NCI-H1092 treated with DMSO at 0.1 percent for 48 hours (cell line): ENCODE measurements at places on chromosomes 7 and 10.

DNA sequence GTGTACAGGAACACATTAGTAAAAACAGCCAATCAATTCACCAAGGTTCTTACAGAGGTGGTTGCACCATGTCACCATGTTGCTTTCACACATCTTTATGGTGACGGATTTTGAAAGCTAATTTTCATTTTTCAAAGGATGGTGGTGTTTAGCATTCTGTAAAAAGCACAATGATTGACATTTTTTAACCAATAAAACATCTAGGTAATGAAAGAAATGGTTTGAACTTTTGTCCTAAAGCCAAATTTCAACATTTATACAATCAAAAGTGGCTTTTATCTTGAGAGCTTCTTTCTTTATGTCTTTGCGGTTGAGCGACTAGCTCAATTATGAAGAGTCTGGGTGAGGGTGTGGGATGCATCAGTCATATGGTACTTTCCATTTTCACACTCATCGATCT is 94.4 kb downstream of the MALRD1 start:
- DNase-seq: no peak

DNA sequence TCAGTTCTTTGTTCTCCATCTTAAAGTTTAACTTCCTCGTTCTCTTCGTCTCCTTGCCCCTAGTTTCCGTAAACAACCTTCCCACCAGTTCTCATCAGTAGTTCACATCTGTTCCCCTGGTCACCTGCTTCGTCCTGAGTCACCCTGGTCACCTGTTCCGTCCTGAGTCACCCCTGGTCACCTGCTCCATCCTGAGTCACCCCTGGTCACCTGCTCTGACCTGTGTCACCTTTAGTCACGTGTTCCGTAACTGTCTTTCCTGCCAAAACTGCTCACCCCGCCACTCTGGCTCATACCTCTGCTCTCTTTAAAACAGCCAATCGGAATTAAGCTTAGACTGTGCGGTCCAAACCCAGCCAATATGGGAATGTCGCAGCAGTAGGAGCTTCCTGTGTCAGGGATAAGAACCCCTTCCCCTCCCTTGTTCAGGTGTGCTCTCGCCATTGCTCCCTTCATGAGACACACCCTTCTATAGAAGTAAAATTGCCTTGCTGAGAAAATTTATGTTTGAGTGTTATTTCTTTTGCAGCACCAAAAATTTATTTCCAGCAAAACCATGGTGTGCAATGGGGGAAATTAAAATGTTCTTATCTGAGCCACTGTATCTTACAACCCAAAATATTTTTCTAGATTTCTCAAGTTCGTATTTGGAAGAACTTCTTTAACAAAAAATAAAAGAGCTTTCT is 112.2 kb downstream of the VIM start:
- DNase-seq: no peak

DNA sequence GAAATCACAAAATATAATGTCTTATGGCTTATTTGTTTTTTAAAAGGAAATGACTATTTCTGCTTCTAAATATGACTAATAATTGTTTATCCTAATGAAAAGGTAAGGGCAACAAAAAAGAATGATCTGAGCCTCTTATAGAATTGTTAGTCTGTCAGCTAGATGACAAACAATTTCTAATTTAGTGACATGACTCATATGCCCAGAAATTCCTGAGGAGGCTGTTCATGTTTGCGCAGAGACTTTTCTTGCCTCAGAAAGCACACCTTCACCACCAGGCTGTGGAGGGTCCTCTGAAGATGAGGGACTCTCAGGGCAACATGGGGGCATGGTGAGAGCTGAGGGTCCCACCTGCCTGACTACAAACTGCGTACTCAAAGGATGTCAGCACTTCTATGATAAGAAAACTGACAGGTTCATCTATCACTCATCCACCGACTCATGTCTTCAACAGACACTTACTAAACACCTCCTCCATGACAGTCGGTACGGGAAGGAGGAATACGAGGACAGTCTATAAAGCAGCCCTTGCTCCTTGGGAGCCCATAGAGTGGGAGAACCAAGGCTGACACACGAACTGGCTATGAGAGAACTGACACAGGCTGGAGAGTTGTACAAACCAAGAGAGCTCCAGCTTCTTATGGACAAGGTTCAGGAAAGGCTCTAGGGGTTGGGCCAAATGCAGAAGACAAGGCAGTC is 102.0 kb downstream of the PKD1L1 start:
- DNase-seq: no peak

- no peak for DNase-seq
Measured at GRCh38 chr7:47534322-47535034, 47.4 kb downstream of the TNS3 start.

DNA sequence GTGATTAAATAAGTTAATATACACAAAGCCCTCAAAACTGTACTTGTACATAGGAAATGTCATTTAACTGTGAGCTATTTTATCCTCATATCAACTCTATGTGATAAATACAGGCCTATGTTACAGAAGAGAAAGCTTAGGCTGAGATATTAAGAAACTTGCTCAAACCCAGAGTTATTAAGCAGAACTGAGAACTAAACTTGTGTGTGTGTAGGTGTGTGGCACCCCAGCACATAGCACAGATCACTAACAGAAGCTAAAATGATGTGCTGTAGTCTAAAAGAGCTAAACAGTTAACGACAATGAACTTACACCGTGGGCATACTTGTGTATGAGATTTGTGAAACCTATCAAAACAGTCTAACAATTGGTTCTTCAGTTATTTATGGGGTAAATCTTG is 34.5 kb downstream of the MTPN start:
- DNase-seq: no peak

DNA sequence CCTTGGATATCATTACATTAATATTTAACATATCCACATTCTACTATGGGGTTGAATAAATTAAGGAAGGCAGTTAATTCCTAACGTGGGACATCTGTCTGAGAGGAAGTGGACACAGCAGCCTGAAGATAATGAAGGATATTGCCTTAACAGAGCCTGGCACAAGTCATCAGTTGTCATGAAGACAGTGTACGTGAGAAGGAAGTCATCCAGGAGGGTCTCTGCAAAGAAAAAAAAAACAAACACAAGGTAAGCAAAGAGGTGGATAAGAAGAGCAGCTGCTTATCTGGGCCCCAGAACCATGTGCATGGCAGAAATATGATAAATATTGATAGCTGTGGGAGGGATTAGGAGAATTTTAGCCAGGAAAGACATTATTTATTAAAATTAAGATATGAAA is 190.0 kb downstream of the RAPGEF5 start:
- no peak for DNase-seq

DNA sequence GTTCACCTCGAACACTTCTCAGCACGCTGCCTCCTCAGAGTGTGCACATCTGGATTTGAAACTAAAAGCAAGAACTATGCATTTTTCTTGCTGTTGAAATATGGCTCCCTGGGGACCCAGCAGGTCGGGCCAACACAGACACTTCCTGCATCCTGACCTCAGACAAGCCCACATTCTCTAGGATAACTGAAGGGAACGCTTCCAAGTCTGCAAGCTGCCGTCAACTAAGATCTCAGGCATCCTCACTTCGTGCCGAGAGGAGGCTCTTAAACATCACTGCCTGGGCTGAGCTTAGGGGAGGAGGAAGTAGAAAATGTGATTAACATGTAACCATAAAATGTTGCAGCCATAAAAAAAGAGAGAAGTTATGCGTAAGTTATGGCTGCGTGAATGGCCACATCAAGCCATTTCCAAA is 65.5 kb downstream of the PYROXD2 start:
- DNase-seq: no peak

DNA sequence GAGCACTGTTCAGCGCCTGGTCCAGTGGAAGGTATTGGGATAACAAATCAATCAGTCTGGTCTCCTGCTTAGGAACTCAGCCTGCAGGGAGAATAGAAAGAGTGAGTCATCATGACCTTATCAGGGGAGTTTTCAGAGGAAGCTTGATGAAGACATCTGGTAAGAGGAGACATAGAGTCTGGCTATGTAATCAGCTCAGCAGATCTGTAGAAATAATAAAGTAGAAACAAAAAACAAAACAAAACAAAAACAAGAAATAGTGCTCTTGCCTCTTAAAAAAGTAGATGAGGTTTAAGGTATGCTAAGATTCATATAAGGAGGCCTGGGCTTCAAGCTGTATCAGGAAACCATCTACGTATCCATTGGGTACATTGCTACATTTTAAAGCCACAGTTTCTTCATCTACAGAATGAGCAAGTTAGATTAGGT is 14.4 kb downstream of the TAS2R41 start:
- DNase-seq: no peak

DNA sequence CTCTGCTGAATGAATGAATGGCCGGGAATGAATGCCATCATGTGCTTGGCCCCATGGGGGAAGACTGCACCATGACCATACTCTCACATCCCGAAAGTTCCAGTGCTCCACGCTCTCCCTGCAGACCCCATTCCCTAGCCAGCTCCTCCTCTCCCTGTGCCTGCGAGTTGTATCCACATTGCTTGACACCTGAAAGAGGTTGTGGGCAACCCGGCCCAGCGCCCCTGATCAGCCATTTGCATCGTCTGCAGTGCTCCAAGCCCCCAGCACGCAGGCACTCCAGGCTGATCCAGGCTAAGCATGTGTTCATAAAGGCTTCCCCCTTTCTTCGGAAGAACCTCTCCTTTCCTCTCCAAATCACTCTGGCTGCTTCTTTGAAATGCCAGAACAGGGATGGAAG is 354.4 kb upstream of the MKI67 start:
- DNase-seq: no peak

- no peak for DNase-seq
Measured at GRCh38 chr7:142896741-142897379, 11.3 kb upstream of the TRPV6 start.

- DNase-seq: no peak
Measured at GRCh38 chr10:100715445-100716385, 29.7 kb upstream of the PAX2 start.

DNA sequence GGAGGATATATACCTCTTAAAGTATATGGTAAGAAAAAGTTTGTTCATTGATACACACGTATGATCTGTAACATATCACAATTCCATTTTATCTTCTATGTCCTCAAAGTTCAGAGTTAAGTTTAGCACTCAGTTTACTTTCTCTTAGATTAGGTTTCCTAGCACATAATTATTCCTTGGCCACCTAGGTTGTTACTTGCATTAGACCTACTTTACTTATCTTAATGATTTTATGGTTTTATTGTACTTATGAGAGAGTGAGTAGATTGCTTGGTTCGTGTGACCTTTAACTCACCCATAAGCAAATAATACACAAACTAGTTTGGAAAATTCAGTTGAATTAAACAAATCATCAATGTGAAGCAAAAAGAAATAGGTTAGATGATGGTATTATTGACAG is 33.9 kb upstream of the SP4 start:
- no peak for DNase-seq

DNA sequence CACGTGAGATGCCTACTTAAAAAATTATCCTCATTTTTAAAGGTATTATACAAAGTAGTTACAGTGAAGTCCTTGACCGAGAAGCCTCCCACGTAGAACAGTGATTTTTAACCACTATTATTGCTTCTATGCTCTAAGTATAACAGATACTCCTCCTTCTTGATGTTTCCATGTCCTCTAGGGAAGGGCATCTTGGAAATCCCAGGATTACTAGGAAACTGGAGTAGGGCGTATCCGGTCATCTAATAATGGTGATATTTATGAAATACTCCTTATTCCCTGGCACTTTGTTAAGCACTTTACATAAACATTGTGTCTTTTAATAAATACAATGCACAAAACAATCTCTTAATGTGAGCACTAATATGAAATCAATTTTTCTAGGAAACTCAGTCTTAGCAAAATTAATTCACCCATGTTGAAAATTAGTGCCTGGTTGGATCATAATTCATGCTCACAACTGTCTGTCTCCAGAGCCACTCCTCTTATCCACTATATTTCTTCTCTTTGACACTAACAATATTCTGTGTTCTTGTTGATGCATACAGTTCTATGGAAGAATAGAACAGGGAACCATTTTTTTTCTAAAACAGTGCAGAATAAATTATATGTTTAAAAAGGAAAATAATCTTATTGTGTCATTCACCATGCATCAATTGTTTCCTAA is 128.6 kb upstream of the SEMA3E start:
- no peak for DNase-seq

GRCh38 chr7:148545172-148545571 is 45.4 kb upstream of the C7orf33 start:
- no peak for DNase-seq

DNA sequence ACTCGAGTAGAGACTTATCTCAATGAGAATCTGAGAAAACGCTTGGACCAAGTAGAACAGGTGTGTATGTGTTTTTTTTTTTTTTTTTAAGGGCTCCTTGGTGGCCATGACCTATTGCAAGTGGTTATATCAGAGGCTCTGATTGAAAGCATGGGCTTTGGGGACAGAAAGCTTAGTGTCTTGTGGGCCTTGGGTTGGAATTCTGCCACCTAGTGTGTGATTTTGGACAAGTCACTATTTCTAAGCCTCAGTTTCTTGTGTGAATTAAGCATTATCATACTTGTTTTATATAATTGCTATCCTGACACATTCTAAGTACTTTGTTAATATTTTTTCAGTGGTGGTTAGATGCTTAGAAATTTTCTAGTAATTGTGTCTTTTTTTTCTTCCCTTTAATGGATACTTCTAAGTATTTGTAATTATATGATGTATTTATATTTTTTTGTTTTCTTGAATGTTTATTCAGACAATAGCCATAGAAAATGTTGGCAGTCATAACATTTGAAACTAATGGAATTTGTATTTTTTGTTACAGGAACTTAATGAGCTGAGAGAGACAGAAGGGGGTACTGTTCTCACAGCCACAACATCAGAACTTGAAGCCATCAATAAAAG is 33.1 kb downstream of the SMC3 start:
- peak; percentile 7 for DNase-seq

GRCh38 chr10:28171468-28172222 is 131.2 kb downstream of the MPP7 start:
- no peak for DNase-seq

DNA sequence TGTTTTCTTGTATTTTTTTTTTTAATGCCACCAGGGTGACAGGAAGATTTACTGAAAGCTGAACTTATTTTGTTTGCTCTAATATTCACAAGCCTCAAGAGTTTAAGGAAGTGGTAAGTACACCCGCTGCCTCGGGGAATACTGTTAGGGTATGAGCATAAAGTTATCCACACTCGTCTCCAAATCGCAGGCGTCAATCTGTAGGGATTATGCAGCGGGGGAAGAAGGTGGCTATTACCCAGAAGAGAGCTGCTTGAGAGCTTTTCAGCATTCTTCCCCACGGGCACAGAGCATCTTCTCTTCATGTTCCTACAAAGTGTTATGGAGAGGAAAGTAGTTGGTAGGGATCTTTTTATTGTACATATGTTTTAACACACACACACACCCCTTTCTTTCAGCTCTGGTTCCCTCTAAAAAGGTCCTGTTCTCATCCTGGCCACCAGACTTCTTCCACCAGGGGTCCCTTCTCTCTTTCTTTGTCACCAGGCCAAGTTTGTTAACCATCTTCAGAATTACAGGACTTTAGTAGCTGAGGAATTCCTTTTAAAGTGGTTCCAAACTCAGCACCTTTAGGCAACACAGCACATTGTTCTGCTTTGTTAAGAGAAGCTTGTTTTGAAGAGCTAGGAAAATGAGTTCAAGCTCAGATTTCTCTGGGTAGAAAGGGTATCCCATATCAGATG is 411.6 kb upstream of the GALNT17 start:
- no peak for DNase-seq

- DNase-seq: no peak
Measured at GRCh38 chr7:30805081-30805691, 34.0 kb downstream of the MINDY4 start.

- no peak for DNase-seq
Measured at GRCh38 chr7:74116356-74116755, 32.8 kb downstream of the LIMK1 start.
